NCI-H1105 treated with DMSO at 0.1 percent for 48 hours (cell line): ENCODE measurements at places on chromosomes 4 and X.

- DNase-seq = no peak
Measured at GRCh38 chr4:40811956-40812355, 62.2 kb downstream of the NSUN7 start.

GRCh38 chr4:54227256-54228055, 1.6 kb upstream of the PDGFRA start:
- peak; percentile 17 for DNase-seq

- no peak for DNase-seq
Measured at GRCh38 chrX:4239650-4240540, 526.4 kb upstream of the PRKX start.

- no peak for DNase-seq
Measured at GRCh38 chrX:50613846-50614245, 143.2 kb upstream of the DGKK start.

DNA sequence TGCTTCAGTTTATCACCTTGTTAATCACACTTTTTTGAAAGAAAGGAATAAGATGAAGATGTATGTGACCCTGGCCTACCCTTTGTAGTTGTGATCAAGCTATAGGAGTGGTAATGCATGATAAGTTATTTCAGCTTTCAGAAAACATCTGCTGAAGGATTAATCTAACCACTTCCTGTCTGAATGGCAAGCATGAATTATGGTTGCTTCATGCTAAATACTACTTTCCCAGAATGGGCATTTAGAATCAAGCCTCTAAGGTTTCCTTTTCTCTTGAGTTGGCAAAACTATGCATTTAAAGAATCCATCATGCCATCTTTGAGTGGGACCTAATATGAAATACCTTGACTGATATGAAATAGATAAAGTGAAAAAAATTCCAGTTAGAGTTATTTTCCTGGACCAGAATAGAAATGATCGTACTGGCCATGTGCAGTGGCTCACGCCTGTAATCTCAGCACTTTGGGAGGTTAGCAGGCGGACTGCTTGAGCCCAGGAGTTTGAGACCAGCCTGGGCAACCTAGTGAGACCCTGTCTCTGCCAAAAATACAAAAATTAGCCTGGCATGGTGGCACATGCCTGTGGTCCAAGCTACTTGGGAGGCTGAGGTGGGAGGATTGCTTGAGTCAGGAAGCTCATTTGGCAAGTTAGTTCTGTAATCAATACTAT, 59.1 kb downstream of the ANXA3 start:
- DNase-seq = no peak

DNA sequence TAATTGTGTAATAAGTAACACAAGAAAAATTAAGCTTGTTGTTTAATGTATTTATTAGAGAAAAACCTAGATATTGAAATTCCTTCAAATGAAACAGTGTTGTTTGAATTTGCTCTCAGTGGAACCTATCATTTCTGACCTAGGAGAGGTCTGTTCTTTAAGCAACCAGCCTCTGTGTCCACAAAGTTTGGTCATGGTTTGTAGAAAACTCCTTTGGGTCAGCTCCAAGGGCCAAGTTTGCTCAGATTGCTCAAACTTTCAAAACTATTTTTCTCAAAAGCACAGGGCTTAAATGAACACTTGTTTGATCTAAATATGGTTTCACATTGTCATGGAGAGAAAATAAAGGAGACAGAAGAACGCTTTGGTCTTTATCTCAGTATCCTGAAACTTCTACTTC, 29.6 kb upstream of the RPL34 start:
- DNase-seq = no peak

DNA sequence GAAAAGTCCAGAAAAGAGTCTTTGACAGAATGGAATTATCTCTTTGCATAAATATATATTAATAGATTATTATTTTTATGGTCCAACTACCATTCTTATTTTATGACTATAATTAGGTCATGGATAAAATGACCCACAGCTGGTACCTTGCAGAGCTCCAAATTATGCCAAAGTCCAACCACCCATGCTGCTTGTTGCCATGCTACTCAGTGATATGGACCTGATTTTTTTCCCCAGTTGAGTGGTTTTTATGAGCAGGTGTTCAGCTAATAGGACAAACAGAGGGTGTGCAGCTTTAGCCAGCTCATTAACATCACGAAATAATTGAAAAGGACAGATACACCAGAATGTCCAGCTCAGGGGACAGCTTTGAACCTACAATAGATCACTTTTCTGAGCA, 9.7 kb downstream of the HOPX start:
- no peak for DNase-seq

- no peak for DNase-seq
Measured at GRCh38 chr4:74777531-74777930, 16.8 kb downstream of the BTC start.

GRCh38 chr4:155855897-155856296, 10.2 kb downstream of the ASIC5 start:
- no peak for DNase-seq
